ENCODE measurements at places on chromosomes 4 and X.

DNA sequence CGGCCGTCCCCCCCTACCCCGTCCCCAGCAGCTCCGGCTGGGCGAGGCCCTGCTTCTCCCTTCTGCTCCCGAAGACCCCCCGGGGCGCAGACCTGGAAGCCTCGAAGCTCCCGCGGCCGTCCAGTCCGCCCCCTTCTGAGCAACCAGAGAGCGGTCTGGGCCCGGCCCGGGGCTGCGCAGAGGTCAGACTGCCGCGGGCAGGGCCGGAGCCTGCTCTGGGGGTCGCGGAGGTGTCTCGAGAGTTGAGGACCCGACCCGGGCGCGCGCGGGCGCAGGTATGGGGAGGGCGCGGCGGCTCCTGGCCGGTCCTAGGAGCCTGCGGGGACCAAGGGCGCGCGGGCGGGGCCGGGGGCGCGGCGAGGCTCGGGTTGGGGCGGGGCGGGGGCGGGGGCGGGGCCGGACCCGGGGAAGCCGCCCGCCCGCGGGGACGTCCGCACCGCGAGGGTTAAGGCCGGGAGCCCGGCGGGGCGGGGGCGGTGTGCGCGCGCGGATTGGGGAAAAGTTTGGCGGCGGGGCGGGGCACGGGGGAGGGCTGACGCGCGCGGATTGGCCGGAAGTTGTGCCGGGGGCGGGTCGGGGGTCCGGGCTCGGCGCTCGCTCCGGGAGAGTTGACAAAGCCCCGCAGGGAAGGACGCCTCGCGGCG, at the start of gene FGFRL1:
Gene FGFRL1 (plus strand): TSS at position 605 of the 644 bp plus-strand sequence. CDS start 860 bp downstream, outside the sequence.
- DNase-seq, result peak; percentile 96

DNA sequence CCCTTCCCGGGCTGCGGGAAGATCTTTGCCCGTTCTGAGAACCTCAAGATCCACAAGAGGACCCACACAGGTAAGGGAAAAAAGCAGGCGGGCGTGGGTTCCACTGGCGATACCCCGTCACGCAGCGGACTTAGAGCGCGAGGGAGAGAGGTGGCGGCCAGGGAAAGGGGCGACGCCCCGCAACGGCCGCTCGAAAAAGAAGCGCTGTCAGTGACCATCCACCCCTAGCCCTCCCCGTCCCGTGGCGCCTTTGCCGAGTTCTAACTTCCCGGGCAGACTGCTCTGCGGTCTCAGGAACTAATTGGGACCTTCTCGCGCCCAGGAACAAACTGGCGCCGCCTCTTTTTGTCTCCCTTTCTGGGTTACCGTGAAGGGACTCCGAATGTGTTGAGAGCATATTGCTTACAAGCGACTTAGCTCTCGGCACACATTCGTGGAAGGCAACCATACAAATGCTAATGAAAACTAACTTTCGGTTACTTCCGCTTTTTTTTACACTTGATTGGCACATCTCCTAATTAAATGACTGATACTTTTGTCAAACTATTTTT, 1.8 kb downstream of the ZIC3 start:
- DNase-seq, result no peak

DNA sequence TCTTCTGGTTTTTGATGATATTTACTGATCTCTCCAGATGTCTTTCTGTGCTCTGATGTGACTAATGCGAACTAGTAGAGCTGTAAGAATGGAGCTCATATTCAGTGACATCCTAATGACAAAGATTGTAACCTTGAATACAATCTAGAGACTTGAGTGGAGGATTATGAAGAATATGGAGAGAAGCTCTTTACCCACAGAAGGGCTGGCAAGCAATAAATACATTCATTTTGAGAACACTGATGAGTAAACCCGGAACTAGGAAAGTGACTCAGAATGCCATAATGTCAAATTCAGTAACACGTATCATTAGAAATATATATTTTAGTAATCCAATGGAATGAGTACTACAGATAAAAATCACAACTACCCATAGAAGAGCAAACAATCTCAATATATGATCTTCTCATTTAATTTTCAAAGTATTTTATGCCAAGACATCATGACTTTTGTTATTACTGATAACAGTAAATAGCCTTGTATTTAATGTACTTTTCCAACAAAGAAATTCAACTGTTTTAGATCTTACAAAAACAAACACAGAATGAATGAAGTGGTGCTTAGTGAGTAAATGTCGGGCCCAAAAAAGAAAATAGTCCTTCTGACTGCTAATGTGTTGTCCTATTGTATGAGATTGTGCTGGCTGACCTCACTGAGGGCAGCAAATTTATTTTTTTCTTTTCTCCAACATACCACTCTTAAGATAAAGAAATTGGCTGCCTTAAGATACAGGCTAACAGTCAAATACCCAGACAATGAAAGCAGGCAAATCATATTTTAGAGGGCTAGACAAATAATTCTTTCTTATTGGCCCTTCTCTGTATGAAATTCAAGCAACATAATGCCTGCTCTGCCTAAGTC, 49.2 kb upstream of the HDAC8 start:
- no peak for DNase-seq

DNA sequence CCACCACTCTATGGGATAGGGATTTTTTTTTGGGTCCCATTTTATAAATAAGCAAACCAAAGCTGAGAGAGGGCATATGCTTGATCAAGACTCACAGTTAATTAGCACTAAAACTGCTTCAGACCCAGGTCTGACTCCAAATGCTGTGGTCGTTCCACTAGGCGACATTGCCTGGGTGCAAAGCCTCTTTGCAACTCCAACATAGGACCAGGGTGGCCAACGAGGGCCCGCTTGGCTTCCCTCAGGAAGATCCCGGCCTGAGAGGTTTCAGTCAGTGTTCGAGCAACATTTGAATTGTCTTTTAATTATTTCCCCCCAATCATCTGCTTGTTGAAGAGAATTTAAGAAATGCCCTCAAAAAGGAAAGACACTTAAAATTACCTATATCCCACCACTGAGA, 11.2 kb downstream of the PJA1 start:
- DNase-seq, result no peak

DNA sequence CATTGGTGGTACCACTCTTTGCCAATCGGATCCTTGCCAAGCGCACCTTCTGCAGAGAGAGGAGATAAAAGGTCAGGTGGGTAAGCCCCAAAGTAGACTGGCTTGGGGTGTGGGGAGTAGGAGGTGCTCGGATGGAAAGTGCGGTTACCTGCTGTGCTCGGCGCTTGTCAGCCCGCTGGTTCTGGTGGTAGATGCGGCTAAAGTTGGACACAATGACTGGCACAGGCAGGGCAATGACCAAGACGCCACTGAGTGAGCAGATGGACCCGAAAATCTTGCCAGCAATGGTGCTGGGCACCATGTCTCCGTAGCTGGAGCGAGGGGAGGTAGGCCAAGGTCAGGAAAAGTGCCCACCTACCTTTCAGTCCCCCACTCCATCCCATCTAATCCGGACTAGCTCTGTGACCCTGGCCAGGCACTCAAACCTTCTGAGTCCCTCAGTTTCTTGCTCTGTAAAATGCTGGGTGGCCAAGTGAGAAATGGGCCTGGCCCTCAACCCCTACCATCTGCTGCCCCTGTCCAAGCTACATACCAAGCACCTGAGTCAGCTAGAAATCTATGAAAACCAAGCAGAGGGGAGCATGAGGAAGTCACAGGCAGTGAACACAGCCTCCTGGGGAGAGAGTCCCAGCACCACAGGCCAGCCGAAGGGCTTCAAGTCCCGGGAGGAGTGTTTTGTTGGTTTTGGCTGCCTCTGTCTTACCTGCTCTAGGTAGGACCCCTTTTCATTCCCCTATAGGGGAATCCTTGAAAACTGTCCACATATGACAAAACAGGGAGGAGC, 4.7 kb downstream of the KCND1 start:
- no peak for DNase-seq

GRCh38 chr4:4752576-4753401, 106.7 kb upstream of the MSX1 start:
- no peak for DNase-seq

- DNase-seq, result no peak
Observed at GRCh38 chrX:150211988-150212387, 151.1 kb upstream of the MAMLD1 start.

DNA sequence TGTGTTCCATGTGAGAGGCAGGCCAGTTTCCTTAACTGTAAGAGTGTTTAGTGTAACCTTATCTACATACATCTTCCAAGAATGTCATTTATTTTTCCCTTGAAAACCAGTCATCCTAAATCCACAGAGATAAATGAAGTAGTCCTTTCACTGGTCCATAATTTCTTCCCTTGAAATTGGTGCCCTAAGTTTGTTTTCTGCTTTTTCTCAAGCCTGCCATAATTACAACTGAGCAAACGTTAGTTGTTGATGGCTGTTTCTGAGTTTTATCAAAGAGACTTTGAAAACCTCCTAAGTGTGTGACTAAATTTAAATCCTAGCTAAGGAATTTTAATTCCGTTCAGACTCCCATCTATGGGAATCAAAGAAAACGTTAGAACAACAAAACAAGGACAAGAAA, 3.6 kb upstream of the TDO2 start:
- no peak for DNase-seq
